ENCODE measurements at places on chromosomes 3 and 15.

GRCh38 chr3:194431554-194431953 is 32.5 kb upstream of the GP5 start:
- DNase-seq = no peak

GRCh38 chr3:178353006-178353694 is 183.1 kb upstream of the KCNMB2 start:
- DNase-seq = no peak

GRCh38 chr3:54527953-54528352 is 399.9 kb downstream of the LRTM1 start:
- DNase-seq = no peak

DNA sequence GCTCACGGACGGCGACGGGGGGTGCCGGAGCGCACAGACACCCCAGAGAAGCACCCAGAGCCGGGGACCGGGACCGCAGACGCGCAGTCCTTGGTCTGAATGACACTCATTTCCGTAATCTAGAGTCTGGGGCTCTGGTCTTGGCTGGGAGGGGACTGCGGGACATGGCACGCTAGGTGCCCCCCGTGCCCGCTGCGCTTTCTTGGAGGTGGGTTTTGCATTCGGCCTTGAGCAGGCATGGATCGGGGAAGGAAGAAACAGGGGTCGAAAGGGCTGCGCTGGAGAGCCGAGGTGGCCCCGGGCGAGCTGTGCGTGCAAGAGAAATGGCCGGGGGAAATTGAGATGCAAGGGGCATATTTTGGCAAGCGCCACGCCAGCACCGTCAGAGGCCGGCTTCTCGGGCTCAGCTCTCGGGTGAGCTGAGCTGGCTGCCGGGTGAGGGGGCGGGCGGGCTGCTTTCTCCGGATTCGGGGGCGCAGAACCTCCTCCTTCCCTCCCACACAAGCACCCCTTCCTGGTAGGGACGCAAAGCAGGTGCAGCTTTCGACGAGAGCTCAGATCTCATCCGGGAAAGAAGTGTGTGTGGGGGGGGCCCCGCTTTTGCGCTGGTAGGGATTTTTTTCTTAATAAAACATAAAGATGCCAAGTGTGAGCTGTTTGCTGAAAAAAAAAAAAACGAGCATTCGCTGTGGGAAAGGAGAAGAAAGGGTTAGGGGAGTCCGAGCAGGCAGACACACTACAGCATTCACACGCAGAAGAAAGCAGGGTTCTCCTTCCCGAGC is 963 bp upstream of the NTRK3 start:
- DNase-seq = no peak

DNA sequence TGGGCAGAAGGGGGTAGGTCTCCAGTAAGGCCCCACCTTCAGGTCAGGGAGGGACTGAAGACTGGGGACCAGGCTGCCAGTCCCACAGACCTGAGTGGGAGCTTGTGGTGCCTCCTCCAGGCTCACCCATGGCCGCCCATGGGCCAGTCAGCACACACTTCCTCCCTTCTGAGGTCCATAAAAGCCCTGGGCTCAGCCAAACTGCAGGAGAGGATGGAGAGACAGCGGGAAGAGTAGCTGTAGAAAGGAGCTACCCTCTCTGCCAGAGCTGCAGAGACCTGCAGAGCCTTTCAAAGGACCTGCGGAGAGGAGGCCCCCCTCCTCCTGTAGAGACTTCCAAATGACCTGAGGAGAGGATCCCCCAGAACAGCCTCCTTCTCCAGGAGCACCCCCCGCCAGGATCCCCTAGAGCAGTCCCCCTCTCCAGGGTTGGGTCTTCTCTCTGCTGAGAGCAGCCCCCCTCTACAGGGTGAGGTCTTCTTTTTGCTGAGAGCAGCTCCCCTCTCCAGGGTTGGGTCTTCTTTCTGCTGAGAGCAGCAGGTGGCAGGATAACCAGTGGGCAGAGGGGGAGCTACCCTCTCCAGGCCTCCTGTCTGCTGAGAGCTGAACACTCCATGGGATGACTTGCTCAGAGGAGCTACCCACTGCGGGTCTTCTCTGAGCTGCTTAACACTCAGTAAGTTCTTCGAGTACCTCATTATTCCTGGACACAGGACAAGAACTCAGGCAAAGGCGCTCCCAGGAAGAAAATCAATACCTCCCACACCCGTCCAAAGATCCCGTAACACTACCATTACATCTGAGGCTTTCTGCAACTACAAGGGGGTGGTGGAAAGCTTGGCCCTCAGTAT is 5.0 kb upstream of the SKIC8 start:
- DNase-seq = no peak

- no peak for DNase-seq
These were observed 41.6 kb downstream of the MEGF11 start for GRCh38 chr15:66211670-66212562.

- DNase-seq = no peak
These were observed 36.0 kb upstream of the EOMES start for GRCh38 chr3:27758083-27758482.

GRCh38 chr15:39260391-39260790 is 320.5 kb upstream of the THBS1 start:
- no peak for DNase-seq

DNA sequence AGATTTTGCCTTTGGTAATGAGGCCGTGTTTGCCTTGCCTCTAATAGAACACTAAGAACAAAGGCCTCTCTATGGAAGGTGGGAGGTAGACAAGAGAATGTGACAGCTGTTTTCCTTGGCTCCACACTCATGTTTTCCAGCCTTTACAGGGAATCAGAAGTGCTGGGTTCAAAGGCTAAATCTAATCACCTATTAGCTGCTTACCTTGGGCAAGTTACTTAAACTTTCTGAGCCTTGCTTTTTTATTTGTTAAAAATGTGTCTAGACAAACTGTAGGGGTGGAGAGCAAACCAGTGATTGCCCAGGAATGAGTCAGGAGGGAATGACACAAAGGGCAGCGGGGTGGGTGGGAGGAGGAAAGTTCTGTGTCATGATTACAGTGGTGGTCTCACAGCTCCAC is 179.0 kb downstream of the P3H2 start:
- no peak for DNase-seq

- no peak for DNase-seq
These were observed 267.6 kb downstream of the AGBL1 start for GRCh38 chr15:86347245-86347644.

DNA sequence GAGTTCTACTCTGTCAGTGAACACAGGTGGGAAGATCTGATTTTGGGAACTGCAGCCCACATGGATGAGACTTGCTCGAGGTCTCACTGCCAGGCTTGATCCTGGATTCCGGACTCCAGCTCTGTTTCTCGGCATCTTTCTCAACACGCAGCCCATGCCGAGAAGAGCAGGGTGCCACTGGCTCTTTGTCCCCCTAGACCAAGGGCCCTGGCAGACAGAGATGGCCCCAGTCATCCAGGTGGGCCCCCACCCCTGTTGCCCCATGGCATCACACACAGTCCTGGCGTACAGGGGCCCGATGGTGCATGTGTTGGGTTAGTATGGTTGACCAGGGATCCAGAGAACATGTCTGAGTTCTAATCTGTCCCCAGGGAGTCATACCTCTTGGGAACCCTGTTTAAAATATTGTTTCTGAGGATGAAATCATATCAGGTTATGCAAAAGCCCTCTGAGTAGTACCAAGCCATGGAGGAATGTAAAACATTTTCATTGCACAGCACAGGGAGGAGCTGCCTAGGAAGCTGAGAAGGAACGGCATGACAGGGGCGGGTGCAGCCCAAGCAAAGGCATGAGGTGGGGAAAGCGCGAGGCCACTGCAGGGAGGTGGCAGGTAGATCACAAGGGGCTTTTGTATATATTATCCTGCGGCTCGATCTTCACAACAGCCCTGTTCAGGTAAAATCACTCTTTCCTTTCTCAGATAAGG is 320.6 kb downstream of the UACA start:
- DNase-seq = no peak

DNA sequence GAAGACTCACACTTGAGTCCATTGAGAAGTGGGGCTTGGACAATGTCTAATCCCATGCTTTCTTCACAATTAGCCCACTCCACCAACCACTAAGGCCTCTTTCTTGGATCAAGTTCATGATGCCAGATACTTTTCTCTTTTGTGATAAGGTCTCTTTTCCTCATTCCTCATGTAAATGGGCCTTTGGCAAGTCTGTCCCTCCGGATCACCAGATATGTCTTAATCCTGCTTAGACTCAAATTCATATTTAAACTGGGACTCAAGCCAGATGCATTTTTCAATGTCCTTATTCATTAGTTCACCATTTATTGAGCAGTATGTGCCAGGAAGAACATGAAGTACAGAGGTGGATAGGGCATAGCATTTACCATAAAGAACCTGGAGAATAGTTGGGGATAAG is 671.1 kb downstream of the TBL1XR1 start:
- no peak for DNase-seq

DNA sequence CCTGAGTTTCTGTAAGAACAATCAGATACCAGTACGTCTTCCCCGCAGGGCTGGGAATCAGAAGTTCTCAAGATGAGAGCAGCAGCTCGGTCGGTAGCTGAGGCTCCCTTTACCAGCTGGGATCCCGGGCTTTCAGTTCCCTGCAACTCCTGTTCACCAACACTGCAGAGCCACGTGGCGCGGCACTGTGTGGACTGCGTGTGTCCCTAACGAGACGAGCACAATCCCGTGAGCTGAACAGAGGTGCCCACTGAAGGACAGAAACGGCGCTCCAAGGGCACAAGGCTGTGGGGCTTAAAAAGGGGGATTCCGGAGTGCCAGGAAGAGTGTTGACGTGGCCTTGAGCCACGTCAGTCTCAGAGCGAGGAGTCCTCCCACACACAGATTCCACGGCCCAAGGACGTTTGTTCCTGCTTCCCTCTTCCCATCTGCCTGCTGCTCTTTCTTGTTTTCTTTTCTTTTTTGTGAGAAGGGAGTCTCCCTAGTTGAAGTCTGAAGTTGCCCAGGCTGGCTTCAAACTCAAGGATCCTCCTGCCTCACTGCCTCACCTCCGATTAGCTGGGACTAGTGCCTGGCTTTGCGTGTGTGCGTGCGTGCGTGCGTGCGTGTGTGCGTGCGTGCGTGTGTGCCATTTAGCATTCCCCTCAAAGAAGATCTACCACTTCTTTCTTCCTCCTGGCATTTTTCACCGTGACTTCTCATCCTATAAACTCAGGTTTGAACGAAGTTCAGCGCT is 37.1 kb upstream of the RPL35A start:
- DNase-seq = no peak

DNA sequence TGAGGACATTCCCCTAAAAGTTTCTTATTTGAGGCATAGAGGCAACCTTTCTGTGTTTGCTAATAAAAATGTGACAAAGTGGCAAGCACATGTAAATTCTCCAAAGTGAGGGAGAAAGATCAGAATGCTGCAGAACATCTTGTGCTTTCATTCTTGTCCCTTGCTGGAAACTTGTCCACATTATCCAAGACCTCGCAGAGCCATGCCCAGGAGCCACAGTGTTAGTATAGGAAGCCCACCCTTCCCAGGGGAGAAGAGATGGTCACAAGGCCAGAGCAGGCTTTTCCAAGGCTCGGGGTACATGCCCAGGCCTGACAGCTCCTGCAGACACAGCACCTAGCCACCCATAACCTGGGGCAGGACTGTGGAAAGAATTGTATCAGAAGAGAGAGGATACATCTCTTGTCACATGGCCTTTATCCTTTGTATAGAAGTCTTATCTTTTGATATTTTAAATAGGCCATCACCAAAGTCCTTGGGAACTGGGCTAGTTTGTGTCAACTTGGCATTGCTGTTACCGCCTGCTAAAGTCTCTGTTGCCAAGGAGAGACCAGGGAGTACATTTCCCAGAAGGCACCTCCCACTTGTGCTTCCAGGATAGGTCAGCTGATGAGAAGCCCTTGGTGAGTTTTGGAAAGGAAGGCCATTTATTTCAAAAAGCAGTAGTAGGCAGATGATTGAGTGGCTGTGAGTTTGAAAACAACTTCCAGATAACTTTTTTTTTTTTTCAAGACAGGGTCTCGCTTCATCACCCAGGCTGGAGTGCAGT is 10.5 kb downstream of the DLEC1 start:
- no peak for DNase-seq

DNA sequence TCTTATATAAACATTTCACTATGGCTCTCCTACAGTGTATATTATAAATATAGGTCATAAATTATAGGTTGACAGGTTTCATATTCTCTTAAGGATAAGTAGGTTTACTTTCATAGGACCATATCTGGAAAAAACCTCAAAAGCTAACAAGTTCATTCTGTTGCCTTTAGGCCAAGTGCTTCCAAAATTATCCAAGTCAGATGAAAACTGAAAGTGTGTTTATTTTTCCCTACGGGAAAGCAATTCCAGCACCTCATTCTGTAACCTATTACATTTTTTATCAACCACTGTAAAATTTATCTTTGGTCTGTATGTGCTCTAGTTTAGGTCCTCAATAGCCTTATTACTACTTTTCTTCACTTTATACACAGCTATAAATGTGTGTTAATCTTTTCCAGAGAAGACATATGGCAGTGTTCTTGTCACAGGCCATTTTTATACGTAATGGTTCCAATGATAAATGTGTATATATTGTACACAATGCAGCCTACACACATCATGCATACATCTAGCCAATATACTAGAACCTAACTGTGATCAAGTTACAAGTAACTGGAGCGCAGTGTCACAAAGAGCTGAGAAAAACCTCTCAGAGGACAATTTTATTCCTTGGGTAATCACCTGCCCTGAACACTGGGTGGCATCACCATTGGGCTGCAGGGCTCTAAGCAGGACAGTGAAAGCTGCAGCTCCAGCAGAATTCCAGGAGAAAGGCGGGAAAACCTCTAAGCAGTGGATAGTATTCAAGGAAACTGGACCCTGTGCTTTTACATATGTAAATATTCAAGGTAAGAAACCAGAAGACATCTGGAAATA is 251.3 kb downstream of the CTNNB1 start:
- no peak for DNase-seq

DNA sequence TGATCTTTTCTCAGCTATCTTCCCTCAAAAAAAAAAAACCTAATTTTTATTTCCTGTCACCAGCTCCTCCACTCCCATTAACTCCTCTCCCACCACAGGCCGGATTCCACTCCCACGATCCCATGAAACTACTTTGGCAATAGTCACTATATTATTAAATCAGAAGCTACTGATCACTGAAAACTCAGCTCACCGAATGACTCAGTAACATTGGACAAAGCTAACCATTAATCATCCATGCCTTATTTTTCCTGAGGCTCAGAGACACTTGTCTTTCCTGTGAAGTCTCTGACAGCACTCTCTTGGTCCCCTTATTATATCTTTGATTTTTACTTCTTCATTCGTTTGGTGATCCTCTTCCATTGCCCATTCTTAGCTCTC is 260.2 kb downstream of the CGGBP1 start:
- DNase-seq = no peak

- no peak for DNase-seq
These were observed 78.2 kb downstream of the KCNH8 start for GRCh38 chr3:19226479-19226878.

- peak; percentile 49 for DNase-seq
These were observed 11.3 kb upstream of the SOX2 start for GRCh38 chr3:181700168-181701087.

DNA sequence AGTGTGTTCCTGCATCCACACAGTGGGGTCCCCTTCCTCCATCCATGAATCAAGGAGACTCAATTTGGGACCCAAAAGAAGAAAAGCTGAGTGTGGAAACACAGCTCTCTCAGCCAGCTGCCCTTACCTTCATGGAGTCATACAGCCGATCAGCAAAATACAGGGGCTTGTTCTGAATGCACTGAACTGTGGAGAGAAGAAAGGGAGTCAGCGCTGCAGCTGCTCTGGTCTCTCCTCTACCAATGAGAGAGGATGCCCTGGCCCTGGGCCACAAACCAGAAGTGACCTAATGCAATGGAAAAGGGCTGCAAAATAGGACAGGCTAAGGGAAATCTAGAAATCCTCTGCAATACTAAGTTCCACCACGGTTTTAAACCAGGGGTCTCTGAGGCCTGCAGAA is 46.7 kb downstream of the ANXA2 start:
- no peak for DNase-seq
